Daoy (cell line): ENCODE measurements at places on chromosomes 6 and 20. TPM values are rescaled to one million over a fixed set of nuclear protein-coding genes. Genes with fewer than 3 reads are reported as not detected.

The MOG gene
- total RNA-seq = not detected in 2 replicates

The PLCB4 gene
- total RNA-seq = 0.54 and 3.7 TPM in 2 replicates

The IL17F gene
- not detected in 2 replicates for total RNA-seq

The SIGLEC1 gene
- total RNA-seq = not detected in 2 replicates

The NOX3 gene
- not detected in 2 replicates for total RNA-seq

The LTA gene
- 0.11 TPM in 1 of 2 replicates, not detected in the other for total RNA-seq

The ARMC2 gene
- 1.0 and 4.0 TPM in 2 replicates for total RNA-seq

DNA sequence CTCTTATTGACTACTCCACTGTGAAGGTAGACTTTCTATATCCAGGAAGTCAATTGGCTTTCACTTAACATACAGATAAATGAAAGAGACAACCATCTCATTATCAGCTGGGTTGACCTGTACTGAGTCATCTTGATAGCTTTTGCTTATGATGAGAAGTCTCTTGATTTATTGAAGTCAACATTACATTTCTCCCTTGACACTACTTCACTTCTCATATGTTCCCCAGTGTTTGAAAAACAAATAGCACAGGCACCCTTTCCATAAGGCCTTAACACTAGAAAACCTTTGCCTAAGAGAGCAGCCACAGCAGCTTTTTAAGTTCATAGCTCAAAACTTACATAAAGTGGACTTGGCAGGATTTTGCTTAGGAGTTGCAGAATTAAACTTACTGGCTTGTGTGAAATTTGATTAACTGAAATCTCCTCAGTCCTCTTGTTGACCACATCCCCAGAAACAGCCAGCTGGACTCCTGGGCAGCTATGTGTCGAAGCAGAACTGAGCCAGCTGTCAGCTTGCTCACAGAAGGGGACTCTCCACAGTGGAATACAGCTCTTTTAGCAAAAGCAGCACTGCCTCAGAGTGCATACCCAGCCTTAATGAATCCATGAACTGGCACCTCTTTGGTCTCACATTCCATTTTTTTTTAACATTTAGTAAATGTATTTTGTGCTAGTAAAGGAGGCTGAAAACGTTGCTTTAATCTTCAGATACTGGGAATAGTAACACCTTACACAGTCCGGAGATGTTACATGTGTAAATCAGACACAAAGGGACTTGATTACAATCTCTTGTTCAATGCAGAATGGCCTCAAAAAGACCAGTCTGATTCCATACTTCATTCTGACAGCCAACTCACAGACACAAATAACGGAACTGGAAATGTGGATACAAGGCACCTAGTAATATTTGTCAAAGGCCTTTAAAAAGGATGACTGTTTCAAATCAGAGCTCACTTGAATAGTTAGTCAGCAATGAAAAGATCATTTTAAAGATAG is 1532.7 kb downstream of the HACE1 start:
- DNase-seq = no peak

GRCh38 chr6:46220352-46221221 is 49.8 kb upstream of the ENPP5 start:
- no peak for DNase-seq

- no peak for DNase-seq
These were observed 70.7 kb upstream of the SCP2D1 start for GRCh38 chr20:18742841-18743240.

- DNase-seq = no peak
These were observed 190.7 kb upstream of the UFL1 start for GRCh38 chr6:96330884-96331283.

DNA sequence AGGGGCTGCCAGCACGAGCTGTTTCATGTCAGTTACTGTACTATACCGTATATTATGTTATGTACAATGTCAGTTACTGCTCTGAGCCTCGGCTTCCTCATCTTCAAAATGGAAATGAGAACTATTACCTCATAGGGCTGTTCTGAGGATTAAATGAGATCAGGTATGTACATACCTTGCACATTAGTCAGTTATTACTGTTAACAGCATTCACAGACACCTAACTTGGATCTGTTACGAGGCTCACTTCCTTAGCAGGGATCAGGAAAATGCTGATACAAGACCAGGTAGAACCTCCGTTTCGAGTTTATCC is 69.7 kb upstream of the TBC1D7 start:
- no peak for DNase-seq

DNA sequence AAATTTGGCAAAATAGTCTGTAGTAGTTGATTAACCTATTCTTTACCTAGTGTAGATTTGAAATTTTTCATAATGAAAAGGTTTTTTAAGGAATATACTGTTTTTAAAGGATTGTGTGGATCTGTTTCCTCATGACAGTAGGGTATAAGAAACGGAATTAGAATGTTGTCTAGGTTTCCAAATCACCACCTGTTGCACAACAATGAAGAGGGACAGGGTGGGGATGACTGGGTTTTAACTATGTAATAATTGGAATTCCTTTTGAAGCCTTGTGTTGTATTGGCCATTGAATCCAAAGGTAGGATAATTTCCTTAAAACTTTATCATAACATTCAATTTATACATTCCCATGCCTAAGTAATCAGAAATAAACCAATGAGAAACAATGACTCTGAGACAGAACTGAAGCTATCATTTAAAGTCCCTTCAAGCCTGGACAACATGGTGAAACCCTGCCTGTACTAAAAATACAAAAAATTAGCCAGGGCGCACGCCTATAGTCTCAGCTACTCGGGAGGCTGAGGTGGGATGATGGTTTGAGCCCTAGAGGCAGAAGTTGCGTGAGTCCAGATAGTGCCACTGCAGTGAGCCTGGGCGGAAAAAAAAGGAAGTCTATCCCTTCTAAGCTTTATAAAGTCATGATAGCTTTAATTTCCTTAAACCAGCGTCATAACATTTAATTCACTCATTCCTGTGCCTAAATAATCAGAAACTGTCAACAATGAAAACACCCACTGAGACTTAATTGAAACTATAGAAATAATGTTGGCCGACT is 18.3 kb upstream of the SLC17A5 start:
- no peak for DNase-seq

DNA sequence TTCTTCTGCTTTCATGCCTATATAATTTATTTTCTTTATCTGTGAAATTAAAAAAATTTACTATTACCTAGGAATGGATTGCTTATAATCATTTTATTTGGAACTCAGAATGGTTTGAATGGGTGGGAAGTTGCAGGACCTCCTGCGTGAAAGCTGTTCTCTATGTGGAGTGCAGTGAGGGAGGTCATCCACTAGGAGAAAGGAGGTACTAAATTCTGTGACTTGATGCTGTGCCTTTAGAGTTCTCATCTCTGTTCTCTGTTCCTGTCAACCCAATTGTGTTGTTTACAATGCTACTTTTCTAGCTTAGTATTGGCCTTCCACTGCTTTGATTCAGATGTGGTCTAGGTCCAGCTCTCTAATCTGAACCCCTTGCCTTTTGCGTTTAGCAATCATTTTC is 65.0 kb upstream of the HIVEP1 start:
- no peak for DNase-seq

GRCh38 chr20:43442282-43442880 is 15.3 kb upstream of the SRSF6 start:
- DNase-seq = peak; percentile 18

DNA sequence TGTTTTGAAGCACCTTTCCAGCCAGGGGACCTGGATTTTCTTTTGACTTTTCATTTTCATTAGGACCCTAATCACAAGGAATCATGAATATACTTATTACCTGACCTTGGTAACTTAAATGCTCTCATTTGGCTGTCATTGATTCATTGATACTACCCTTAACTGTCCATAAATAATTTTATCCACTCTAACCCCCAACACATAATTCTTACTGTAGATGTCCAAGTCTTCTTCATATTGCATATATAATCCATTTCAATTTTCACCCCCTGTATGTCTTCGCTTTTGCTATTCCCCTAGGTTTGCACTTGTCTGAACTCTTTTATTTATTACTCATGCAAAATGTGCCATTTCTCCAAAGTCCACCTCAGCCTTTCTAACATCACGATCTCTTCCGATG is 602.9 kb downstream of the MMUT start:
- no peak for DNase-seq

GRCh38 chr6:137806914-137807682 is 60.0 kb upstream of the TNFAIP3 start:
- DNase-seq = no peak

DNA sequence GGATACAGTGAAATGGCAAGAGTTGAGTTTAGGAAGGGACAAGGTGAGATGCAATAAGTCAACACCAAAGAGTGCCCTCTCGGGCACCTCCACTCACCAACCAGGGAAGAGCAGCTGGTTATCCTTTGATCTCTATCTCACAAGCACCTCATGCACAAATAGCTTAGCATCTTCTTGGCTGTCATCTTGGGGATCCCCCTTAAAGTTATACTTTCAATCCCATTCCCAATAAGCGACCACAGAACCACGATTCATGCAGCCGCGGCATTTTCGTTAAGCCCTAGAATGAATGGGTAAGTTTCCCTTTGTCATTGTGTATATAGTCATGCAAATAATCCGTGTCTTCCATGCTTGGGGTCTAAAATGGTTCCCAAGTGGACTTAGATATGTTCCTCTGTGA is 73.5 kb downstream of the ADTRP start:
- DNase-seq = no peak

GRCh38 chr20:45938727-45939438 is 4.4 kb downstream of the PCIF1 start:
- DNase-seq = no peak

- DNase-seq = no peak
These were observed 734.9 kb upstream of the FLRT3 start for GRCh38 chr20:15072316-15072715.

DNA sequence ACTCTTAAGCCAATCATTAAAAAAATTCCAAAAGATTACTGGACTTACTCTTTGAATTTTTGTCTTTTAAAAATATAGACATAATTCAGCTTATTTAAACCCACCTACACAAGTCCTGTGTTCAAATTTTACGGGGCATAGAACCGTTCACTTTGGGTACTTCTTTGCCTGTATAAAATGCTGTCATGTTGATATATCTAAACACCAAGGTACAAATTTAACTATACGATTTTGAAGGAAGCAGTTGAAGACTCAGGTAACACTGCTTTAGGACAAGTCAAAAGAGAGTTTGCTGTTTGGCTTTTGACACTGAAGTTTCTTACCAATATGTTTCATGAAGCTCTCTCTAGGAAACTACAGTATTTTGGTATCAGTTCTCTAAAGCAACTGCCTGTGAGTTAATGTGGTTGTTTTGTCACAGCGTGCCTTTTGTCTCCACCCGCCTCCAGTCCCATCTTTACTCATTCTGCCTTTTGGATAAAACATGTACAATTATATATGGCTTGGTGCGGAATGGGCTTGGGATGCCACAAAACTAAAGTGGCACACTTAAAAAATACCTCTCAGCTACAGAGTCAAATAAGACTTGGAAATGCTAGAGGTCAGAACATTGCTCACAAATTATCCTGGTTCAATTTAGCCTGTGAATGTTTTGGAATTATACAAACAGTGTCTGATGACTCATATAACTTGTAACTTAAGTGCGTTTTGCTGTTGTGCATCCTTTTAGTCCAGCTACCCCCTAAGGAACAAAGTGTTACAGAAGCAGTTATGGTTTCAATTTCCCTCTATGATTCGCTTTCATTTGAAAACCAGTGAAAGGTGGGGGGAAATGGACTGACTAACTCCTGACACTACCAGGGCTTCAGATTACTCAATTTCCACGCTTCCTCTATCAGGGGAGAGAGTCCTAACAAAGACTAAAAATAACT is 38.7 kb downstream of the RGS17 start:
- DNase-seq = peak; percentile 89

DNA sequence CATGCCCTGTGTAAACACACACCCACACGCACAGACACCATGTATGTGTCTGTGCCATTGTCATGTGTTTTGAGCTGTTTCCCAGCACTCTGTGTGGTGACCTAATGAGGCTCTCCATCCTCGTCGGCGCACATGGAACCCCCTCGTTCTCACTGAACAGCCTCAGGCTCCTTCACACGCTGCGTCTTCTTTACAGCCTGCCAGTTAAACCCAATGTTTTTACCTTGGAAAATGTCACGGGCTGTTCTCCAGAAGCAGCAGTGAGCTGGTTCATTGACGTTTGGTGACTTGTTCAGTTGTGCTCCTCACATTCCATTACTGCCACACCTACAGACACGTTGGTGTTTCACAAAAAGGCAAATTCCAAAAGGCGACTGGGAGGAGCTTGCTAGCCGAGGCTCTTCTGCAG is 201.0 kb upstream of the FOXQ1 start:
- no peak for DNase-seq

DNA sequence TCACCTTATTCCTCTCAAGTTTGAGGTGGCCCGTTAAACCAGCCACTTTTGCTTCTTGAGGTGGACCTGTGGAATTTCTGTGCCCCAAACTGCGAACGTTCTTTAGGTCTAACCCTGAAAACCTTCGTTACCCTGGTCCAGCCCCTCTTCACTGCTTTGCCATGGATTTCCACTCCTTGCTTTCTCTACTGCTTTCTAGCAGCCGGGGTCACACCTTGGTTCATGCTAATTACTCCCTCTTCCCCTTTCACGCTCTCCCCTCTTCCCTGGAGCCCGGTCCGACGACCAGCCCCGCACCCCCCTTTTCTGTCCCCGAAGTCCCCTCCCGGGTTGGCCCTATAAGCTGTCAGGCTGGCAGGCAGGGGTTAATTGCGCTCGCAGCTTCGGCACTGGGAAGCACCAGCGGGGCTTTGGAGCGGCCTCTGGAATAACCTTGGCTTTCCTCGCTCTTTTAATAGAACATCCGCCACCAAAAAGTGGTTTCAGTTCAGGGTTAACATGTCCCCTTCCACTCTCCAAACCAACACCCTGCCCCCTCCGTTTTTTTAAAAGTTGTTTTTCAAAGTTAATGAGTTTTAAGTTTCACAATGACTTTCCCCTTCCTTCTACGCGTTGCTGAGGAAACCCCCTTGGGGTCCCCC is 1.4 kb upstream of the HIVEP1 start:
- DNase-seq = peak; percentile 77

DNA sequence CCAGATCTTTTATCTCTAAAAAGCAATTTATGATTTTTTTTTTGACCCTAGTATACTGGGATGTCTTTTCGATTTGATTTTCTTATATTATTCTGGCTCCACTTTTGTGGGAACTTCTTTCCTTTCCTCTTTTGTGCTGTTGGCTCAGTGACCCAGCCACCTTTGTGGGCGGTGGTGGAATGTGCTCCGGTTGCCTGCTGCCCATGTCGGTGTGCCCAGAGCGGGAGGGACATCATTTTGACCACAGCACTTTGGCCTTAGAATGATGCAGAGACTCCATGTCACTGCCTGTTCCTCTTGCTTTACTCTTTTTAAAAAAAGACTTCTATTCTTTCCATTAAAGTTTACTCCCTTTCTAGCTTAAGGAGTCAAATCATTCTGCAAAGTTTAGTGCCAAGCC is 198.0 kb downstream of the FARS2 start:
- no peak for DNase-seq

GRCh38 chr6:108699290-108700041 is 138.7 kb downstream of the FOXO3 start:
- no peak for DNase-seq

- no peak for DNase-seq
These were observed 209.4 kb upstream of the JAG1 start for GRCh38 chr20:10883166-10883565.

DNA sequence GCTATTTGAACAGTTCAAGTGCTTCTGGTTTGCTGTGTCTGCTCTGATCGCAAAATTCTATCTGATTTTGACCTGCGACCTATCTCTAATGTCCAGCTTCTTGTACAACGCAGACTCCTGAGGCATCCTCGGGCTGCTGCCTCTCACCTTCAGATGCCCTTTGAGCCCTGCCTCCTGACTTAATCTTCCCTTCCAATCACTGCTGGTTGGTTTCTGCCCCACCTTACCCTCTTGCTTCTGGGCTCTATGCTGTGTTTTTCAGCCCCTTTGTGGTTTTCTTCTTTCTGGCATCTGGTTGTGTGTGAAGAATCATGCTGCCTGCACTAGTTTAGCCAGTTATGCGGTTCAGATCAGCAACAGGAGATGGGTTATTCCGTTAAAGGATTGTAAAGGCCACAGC is 131.2 kb upstream of the THEMIS start:
- no peak for DNase-seq
